ENCODE measurements at places on chromosomes 5 and 9. TPM values are rescaled to one million over a fixed set of nuclear protein-coding genes. Genes with fewer than 3 reads are reported as not detected.

Gene CEP72
- total RNA-seq, result 7.6 TPM

- no peak overlapping the region for H3K27ac ChIP-seq
- DNase-seq, result no peak
- H3K4me3 ChIP-seq, result no peak overlapping the region
These were observed 608.4 kb downstream of the TLE1 start for GRCh38 chr9:81080900-81081299.

DNA sequence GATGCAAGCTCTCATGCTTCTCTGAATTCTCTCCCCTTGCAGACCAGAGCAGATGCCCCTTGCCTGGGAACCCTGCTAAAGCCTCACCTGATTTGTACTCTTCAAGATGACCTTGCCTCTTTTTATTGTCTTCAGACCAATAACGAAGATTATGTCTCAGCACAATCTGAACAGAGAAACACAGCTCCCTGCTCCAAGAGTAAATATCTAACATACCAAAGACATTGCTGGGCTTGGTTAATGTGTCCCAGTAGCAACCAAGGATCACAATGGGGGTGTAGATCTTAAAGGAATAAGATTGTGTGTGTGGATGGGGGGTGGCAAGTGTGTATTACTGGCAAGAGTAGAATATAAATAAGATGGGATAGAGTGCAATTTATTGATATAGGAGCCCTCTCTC, 67.6 kb upstream of the LHFPL2 start:
- H3K36me3 ChIP-seq, result no peaks in the 10 kb centered on the region
- DNase-seq, result no peak
- H3K4me1 ChIP-seq, result no peaks in the 10 kb centered on the region
- H3K4me3 ChIP-seq, result no peak overlapping the region
- H3K27me3 ChIP-seq, result no peaks in the 10 kb centered on the region

GRCh38 chr5:64318175-64318574, 152.5 kb downstream of the RNF180 start:
- H3K27me3 ChIP-seq, result no peaks in the 10 kb centered on the region
- H3K4me1 ChIP-seq, result no peaks in the 10 kb centered on the region
- no peak overlapping the region for H3K4me3 ChIP-seq
- DNase-seq, result no peak
- H3K27ac ChIP-seq, result no peak overlapping the region

Gene DMGDH
- total RNA-seq, result not detected

Gene CBY3
- 0.64 TPM for total RNA-seq

Gene AQP7
- total RNA-seq, result 0.25 TPM

- H3K4me1 ChIP-seq, result no peaks in the 10 kb centered on the region
- no peak overlapping the region for H3K27ac ChIP-seq
- peaks cover 10% of the 10 kb centered on the region for H3K36me3 ChIP-seq
- DNase-seq, result no peak
These were observed 37.7 kb downstream of the TPPP start for GRCh38 chr5:655406-655805.

DNA sequence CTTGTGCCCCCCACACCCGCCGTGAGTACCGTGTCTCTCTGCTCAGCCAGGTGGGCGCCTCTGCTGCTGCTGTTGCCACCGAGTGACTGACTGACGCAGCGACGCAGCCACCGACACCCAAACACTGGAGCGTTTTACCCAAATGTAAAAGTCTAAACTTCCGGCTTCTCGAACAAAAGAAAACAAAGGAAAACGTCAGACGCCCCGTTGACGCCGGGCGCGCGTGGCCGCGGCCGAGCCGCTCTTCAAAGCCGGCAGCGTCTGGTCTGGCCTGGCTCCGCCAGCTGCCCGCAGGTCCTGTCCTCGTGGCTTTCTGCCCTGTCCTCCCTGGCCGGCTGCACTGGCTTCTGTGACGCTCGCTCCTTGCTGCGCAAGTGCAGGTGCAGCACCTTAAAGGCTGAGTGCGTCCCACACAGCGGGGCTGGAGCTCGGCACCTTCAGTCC, 41.4 kb upstream of the CLPTM1L start:
- H3K4me1 ChIP-seq, result peaks cover 24% of the 10 kb centered on the region
- H3K27me3 ChIP-seq, result no peaks in the 10 kb centered on the region
- peak; percentile 82 for DNase-seq
- peak overlapping the region; percentile 70 for H3K4me3 ChIP-seq

GRCh38 chr5:168288349-168289245, 2.8 kb upstream of the WWC1 start:
- no peak overlapping the region for H3K4me3 ChIP-seq
- no peaks in the 10 kb centered on the region for H3K36me3 ChIP-seq
- peaks cover 12% of the 10 kb centered on the region for H3K27me3 ChIP-seq

DNA sequence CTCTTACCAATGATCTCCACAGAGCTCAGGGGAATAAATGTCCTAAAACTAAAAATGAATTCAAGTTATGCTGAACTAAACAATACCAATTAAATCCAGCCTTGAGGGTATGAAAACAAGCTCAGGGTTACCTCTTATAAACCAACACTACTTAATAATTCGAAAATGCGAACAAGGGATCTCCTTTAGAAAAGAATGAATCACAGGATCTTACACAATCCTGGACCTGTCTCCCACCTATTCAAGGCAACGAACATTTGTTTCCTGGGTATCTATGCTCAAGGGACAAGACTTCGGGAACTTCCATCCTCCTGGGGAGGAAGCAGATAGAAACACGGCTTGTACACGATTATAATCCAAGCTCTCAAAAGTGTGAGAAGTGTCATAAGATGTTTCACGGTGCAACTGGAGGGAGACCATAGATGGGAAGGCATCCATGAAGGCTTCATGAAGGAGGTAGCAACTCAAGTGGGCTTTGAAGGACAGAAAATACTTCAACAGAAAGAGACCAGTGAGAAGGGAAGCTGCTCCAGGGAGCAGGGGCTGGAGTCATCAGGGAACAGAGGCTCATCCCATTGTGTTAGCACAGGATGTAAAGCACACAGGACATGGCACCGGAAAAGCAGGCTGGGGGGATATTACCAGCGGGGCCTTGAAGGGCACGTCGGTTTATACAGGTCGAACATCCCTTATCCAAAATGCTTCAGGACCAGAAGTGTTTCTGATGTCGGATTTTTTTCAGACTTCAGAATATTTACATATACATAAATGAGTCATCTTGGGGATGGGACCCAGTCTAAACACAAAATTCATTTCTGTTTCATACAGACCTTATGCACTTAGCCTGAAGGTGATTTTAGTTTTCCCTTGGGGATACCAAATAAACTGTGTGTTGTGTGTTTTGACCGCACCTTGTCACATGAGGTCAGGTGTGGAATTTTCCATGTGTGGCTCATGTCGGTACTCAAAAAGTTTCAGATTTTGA, 87.4 kb downstream of the TLE1 start:
- H3K27me3 ChIP-seq, result no peaks in the 10 kb centered on the region
- no peaks in the 10 kb centered on the region for H3K4me1 ChIP-seq
- no peak for DNase-seq
- no peaks in the 10 kb centered on the region for H3K36me3 ChIP-seq
- H3K4me3 ChIP-seq, result no peak overlapping the region
- no peak overlapping the region for H3K27ac ChIP-seq

- DNase-seq, result no peak
- H3K27ac ChIP-seq, result no peak overlapping the region
- no peaks in the 10 kb centered on the region for H3K4me1 ChIP-seq
- H3K36me3 ChIP-seq, result no peaks in the 10 kb centered on the region
- H3K27me3 ChIP-seq, result peaks cover 6% of the 10 kb centered on the region
- no peak overlapping the region for H3K4me3 ChIP-seq
These were observed 52.2 kb downstream of the GABBR2 start for GRCh38 chr9:98656511-98656910.

Gene GLRA1
- not detected for total RNA-seq

DNA sequence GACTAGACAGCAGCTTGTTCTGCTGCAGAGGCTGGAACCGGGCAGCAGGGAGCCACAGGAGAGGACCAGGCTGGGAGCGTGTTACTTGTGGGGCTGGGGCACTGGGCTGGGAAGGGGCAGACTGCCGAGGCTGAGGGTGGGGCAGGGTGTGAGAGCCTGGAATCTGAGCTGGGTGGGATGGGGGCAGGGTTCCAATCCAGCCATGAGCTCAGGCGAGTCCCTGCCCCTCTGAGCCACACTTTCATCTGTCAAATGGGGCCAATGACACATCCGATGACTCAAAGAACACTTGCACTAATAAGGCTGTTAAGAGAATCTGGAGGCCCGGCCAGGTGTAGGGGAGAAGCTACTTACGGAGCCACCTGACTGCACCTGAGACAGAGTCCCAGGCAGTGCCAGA, 18.7 kb upstream of the WDR38 start:
- H3K27me3 ChIP-seq, result peaks cover 4% of the 10 kb centered on the region
- no peak for DNase-seq
- H3K27ac ChIP-seq, result no peak overlapping the region
- no peak overlapping the region for H3K4me3 ChIP-seq
- H3K4me1 ChIP-seq, result no peaks in the 10 kb centered on the region

- no peak overlapping the region for H3K4me3 ChIP-seq
- no peaks in the 10 kb centered on the region for H3K27me3 ChIP-seq
- peaks cover 15% of the 10 kb centered on the region for H3K36me3 ChIP-seq
- peaks cover 27% of the 10 kb centered on the region for H3K4me1 ChIP-seq
- DNase-seq, result no peak
These were observed 104.0 kb downstream of the RGS3 start for GRCh38 chr9:113567361-113568080.

- H3K36me3 ChIP-seq, result peaks cover 33% of the 10 kb centered on the region
- no peaks in the 10 kb centered on the region for H3K27me3 ChIP-seq
- H3K4me3 ChIP-seq, result no peak overlapping the region
- H3K27ac ChIP-seq, result no peak overlapping the region
- peak; percentile 69 for DNase-seq
These were observed 13.5 kb downstream of the MOCS2 start for GRCh38 chr5:53095931-53096525.

Gene BHMT2
- total RNA-seq, result not detected

Gene UBAP1
- total RNA-seq, result 47.1 TPM

Gene POLR1E
- total RNA-seq, result 29.7 TPM

DNA sequence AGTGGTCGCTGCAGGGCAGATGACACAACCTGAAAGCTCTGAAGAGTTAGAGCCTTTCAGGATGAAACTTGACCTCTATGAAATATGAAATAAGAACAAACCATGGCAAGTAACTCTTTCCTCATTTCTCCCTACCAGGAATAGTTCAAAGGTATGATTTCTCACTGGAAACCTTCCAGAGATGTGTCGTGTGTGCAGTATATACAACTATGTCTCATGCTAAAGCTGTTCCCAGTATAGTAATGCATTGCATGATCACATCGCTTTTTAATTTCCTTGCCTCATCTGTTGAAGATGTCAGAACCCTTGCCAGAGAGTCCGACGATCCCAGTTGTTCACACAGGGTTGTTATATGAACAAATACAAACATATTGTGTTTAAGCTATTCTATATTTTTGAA, 45.8 kb upstream of the RGMB start:
- no peaks in the 10 kb centered on the region for H3K4me1 ChIP-seq
- no peak overlapping the region for H3K4me3 ChIP-seq

DNA sequence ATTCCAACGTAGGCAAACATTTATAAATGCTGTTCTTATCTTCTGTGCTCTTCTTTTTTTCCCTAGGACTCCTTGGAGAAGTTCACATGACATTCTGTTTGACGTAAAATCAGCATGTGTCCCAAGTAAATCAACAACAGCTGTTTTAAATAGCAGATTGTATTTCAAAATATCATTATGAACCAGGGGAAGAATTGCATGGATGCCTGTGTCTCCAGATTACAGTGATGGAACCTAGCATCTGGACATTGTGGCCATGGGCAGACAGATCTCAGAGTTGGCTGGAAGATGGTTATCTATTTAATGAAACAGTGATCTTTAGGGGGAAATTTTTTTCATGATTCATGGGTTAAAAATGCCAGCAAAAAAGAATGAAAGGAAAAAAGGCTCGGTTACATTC, 222.0 kb downstream of the MAN2A1 start:
- no peaks in the 10 kb centered on the region for H3K36me3 ChIP-seq
- no peaks in the 10 kb centered on the region for H3K27me3 ChIP-seq
- no peaks in the 10 kb centered on the region for H3K4me1 ChIP-seq
- DNase-seq, result no peak
- no peak overlapping the region for H3K4me3 ChIP-seq

GRCh38 chr5:66143473-66144073, 527 bp upstream of the SREK1 start:
- H3K4me1 ChIP-seq, result peaks cover 10% of the 10 kb centered on the region
- peak overlapping the region; percentile 94 for H3K4me3 ChIP-seq
- no peak for DNase-seq

Gene ANKH
- total RNA-seq, result 72.3 TPM

DNA sequence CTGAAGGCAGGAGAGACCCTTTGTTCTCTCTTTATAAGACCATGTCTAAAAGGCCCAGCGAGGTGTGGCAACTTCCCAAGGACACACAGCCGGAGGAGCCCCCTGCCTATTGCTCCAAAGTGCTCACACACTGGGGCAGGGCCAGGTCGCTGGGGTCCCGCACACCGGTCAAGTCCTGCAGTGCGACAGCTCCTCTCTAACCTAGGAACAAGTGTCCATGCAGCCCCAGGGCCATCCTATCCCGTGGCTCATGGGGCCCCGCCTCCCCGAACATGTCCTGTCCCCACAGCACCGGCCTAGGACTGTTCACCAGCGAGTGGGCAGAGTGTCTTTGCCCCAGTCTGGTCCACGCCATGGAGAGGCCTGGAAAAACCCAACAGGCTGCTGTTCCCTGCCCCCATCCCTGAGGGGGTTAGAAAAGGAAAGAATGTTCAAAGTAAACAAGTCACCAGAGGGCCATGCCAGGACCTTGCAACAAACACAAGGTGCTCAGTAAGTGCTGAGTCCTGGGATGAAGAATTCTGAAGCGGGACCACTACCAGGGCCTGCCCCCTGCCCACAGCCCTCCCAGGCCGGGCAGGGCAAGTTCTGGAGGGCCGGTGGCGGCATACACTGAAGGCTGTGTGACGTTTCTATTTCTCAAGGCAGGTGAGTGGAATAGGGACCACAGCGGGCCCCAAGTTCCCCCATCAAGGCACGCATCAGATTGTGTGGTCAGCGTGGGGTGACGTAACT, 938 bp downstream of the NINJ1 start:
- H3K4me1 ChIP-seq, result peaks cover 83% of the 10 kb centered on the region
- no peaks in the 10 kb centered on the region for H3K27me3 ChIP-seq
- H3K36me3 ChIP-seq, result no peaks in the 10 kb centered on the region

- H3K4me3 ChIP-seq, result no peak overlapping the region
- H3K27ac ChIP-seq, result no peak overlapping the region
- H3K4me1 ChIP-seq, result no peaks in the 10 kb centered on the region
- H3K36me3 ChIP-seq, result no peaks in the 10 kb centered on the region
These were observed 13.9 kb upstream of the BASP1 start for GRCh38 chr5:17203329-17204132.

DNA sequence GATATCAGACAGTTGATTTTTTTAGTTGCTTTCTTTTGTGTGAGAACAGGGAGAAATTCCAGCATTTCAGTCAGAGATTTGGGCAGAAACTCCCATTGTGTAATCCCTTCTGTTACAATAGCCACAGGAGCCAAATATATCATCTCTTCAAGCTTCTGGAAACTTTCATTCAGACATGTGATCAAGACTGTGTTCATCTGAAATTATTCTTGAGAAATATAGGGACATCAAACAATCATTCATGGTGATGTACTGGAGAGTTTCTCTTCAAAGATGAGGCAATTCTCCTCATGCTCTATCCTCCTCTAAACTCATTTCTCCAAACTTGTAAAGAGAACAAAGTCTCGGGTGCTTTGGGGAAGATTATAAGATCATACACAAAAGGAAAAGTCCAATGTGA, 35.2 kb upstream of the CSNK1G3 start:
- DNase-seq, result no peak
- H3K4me3 ChIP-seq, result no peak overlapping the region
- no peaks in the 10 kb centered on the region for H3K36me3 ChIP-seq
- H3K4me1 ChIP-seq, result no peaks in the 10 kb centered on the region
- H3K27me3 ChIP-seq, result no peaks in the 10 kb centered on the region
- no peak overlapping the region for H3K27ac ChIP-seq

Gene GNA14
- total RNA-seq, result not detected
